ENCODE measurements at places on chromosomes 4 and X.
A peak's percentile ranks its signal among the peaks of the same experiment; 100 is the strongest.

DNA sequence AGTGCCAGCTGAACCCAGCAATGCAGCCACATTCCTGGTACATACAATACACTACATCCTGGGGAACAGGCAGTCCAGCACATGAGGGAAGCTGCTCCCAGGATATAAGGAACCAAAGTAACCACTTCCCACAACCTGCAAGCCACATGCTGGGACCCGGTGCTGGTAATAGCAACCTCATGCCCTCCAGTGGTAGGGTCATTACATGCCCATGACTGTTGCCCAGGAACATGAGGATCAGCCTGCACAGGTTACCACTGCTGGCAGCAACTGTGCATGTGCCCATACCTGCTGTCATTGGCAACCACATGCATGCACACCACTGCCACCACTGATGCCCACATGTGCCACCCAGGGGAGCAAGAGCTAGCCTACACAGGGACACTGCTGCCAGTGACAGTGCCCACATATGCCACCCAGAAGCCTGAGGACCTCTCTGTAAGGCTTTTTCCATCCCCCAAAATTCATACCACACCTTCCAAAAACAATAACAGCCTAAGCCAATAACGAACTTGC, 1982.5 kb downstream of the ARAP2 start:
- no peak for DNase-seq

DNA sequence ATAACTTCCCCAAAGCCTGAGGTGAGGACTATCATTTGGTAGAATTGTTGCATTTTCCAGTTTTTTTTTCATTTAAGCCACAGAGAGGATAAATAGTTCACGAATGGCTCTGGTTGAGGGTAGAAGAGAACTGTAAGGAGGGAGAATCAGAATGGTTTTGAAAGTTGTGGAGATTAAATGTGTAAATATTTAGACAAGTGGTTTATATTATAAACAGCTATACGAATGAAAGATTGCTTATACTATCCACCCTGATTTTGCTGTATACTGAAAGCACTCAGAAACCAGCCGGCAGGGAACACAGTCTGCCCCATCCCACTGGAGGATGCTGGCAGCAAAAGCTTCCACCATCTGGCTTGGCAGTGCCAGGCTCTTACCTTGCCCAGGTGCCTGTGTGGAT, 341.1 kb downstream of the RAPGEF2 start:
- DNase-seq, result no peak

GRCh38 chr4:81700189-81700588, 228.5 kb upstream of the RASGEF1B start:
- no peak for DNase-seq

- no peak for DNase-seq
Observed at GRCh38 chr4:142413485-142413884, 432.6 kb downstream of the INPP4B start.

GRCh38 chr4:128477540-128477939, 189.9 kb upstream of the PGRMC2 start:
- no peak for DNase-seq

DNA sequence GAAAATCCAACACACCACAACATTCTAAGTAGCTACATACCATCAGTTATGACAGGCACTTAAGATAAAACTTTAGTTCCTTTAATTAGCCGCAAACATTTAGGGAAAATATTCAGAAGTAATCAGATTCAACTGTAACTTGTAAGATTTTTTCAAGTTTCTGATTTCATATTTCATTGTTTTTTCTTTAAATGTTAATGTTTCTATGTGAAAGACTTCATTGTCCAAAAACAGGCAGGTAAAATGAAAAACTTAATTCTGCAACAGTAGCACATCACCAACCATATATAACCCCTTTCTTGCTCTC, 11.6 kb upstream of the ODAM start:
- no peak for DNase-seq

GRCh38 chr4:127048376-127049044, 584.2 kb upstream of the INTU start:
- DNase-seq, result no peak

GRCh38 chr4:24730256-24731001, 64.9 kb upstream of the SOD3 start:
- no peak for DNase-seq

DNA sequence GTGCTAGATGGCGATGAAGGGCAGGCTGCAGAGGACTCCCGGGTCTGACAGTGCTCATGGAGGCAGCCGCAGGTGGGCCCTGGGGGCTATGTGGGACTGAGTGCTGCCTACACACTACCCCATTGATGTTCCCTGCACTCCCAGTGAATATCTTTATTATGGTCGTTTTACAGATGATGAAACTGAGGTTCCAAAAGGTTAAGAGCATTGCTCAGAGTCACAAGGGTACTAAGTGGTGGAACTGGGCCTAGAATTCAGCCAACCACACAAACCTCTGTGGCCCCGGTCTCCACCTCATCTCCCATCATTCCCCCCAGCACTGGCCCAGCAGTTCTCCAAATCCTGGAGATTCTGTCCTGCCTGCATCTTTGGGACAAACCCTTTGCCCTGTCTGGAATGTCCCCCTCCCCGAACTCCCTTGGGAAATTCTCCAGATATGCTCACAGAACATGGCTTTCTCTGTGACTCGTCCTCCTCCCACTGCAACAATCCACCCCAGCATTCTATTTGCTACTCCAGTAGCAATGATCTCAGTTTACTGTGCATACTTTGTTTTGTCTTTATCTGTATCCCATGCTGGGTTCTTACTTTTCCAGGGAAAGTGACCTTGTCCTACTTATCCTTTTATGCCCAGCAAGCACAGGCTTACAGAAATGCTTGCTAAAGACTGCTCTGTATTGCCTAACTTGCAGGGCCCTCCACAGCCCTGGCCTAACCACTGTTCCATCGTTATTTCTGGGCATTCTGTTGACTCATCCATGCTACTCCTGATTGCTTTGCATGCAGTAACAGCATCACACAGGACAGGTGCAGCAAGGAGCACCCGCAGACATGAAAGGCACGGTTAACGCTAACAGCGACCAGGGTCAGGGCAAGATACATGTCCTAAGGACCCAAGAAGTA, 14.0 kb downstream of the PNMA6F start:
- no peak for DNase-seq

GRCh38 chrX:19883878-19884277, 3.5 kb downstream of the SH3KBP1 start:
- no peak for DNase-seq

- no peak for DNase-seq
Observed at GRCh38 chr4:114642173-114642780, 43.7 kb downstream of the UGT8 start.

- DNase-seq, result no peak
Observed at GRCh38 chr4:167897116-167897515, 195.2 kb upstream of the ANXA10 start.

DNA sequence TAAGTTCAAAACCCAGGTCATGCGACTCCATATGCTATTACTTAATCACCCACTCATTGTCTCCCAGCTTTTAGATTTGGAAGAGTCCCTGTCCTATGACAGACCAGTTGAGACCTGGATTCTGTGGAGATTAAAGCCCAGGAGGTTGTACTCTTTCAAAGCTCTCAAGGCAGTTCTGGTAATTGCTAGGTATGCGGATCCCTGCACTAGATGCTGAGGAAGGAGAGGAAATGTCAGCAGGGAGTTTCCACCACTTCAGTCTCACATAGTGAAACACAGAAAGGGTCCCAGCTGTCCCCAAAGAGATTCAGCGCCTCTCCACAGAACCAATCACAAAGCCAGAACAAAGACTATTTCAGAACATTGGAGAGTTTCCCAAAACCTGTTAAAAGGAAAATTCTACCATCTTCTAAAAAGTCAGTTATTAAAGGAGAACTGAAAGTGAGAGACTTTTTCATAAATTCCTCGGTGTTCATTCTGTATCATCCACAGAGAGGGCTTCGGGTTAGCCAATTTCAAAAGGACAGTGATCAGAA, 53.4 kb downstream of the IRF2 start:
- no peak for DNase-seq

DNA sequence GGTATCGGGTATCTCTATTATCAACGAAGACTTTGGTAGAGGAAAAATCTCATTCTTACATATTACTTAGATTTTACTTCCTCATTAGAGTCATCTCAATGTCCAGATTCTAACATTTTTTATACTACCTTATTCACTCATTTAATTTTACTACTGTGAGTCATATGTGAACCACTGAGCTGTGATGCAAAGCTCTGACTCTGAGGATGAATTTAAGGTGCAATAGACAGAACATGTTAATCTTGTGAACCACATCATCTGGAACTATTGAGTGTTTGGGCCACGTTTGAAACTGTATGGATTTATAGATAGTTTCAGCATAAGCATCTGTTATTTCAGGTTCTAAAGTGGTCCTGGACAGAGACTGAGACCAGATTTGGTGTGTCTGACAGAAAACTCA, 78.4 kb downstream of the PWWP3B start:
- DNase-seq, result no peak

- no peak for DNase-seq
Observed at GRCh38 chrX:66760651-66761050, 121.8 kb upstream of the EDA2R start.

DNA sequence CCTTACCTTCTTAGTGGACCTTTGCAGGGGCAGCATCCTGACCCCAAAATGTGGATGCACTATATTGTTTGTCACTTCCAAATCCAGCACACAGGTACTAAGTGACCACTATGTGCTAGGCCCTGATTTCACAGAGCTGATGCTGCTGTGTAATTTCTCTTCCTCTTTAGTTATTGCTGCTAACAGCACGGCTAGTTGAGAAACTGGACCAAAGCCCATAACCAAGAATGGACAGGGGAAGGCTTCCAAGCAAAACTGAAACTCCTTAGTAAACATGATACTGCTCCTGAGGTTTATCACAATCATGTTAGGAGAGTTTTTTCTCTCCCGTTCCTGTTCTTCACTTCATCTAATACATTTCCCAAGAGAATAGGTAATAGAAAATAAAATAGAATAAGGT, 172.9 kb upstream of the TTC29 start:
- DNase-seq, result no peak

DNA sequence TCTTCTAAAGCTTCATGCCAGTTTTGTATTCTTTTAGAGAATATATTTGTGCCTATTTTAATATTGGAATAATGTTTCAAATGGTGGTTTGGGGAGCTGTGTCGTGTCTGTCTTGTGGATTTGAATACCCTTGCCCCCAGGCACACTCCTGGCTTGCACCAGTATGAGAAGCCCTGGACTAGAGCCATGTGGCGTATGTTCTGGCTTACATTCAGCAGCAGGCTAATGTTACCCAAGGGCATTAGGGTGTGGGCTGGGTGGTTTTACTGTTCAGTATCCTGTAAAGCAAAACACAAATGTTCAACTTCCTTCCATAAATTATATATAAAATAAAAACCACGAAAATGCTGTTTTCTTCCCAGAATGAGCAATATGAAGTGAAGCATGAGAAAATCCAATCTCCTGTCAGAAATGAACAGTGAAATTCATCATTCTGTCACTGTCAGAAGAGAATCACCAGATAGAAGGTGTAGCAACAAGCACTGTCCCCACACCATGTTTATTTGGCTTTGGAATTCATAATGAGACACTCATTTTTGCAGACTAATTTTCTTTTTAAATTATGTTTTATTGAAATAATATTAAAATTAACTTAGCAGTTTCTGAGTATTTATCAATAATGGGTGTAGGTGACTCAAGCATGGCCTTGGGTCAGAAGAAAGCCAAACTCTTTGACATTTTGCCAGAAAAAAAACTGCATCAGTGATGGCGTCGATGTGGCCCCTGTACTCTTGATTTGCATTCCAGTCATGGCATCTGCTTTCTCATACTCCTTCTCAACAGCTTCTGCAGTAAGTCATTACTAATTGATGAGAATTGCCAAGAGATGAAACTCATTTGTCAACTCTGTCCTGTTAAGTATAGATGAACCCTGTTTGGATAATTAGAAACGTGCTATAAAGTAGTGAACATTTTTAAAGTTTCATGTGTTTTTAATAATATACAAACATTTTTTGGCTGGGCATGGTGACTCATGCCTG, 43.8 kb downstream of the WWC2 start:
- no peak for DNase-seq

GRCh38 chr4:154585369-154586018, 5.0 kb downstream of the FGA start:
- DNase-seq, result no peak

GRCh38 chr4:101846550-101846949, 56.0 kb downstream of the BANK1 start:
- DNase-seq, result no peak

GRCh38 chrX:12984603-12985319, 9.9 kb downstream of the TMSB4X start:
- peak; percentile 53 for DNase-seq

DNA sequence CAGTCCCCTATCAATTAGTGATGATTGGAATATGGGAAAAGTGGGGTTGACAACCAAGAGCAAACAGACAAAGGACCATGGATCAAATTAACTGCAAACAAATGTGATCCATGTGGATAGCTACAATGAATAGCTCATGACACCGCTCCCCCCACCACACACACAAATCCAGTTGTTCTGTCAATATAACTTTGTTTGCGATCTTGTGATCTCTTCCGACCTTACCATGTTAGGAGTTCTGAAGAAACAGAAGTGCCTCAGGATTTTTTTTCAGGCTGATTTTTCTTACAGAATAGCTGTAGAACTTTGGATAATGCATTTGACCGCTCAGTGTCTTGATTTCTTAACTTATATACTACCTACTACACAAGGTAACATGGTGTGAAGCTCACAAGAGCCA, 116.6 kb downstream of the SH2D1A start:
- no peak for DNase-seq

DNA sequence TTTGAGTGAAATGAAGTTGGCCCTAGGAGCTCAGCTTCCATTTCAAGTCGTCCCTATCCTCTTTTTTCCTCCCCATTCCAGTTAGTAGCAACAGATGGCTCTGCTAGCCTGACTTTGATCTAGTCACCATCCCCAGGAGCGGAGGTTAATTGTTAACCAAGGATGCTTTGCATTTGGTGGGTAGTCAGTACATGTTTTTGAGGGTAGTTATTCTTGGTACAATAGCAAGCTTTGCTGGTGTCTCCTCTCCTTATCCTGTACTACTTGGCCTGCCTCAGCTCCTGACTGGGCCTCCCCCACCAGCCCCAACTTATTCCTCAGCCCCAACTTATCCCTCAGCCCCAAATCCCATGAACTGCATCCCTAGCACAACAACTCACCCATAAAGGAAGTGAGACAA, 14.8 kb upstream of the RTL5 start:
- DNase-seq, result no peak

- no peak for DNase-seq
Observed at GRCh38 chr4:105112274-105112673, 34.4 kb upstream of the TET2 start.

DNA sequence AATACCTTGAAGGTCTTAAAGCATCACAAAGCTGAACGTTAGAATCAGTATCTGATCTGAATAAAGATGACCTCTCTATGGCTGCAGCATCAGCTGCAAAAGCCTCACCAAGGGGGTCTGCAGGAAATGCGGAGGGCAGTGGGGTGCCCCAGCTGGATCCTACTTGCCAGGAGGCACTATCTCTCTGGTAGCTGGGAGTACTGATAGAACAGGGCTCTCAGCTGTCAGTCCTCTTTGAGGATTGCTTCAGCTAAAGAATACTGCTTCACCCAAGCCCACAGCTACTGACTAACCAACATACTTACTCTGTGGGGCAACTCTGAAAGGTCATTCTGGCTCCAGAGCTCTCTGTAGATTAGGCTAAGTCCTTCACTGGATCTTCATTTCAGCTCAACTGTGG, 112.5 kb upstream of the ZFP42 start:
- no peak for DNase-seq
